ENCODE measurements at places on chromosomes 4 and X.

DNA sequence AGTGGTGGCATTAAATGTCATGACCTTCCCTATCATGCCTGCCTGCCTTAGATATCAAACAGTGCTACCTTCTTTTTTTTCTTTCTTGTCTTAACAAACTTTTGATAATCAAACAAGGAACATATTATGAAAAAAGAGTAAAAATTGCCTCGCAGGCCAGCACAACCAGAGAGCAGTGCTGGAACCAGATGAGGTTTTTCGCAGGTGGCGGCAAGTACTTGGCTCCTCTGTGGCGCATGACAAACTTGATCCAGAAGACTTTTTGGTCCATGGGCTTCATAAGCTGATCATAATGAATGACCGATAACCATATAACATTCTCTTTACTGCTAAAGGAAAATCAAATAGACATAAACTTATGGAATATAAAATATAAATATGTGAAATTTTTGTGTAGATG lies 61.8 kb downstream of the UGT2B10 start:
- DNase-seq = no peak

- DNase-seq = no peak
Observed at GRCh38 chrX:1486749-1487361, 34.1 kb upstream of the ASMTL start.

- no peak for DNase-seq
Observed at GRCh38 chrX:50967736-50968135, 57.2 kb downstream of the BMP15 start.

DNA sequence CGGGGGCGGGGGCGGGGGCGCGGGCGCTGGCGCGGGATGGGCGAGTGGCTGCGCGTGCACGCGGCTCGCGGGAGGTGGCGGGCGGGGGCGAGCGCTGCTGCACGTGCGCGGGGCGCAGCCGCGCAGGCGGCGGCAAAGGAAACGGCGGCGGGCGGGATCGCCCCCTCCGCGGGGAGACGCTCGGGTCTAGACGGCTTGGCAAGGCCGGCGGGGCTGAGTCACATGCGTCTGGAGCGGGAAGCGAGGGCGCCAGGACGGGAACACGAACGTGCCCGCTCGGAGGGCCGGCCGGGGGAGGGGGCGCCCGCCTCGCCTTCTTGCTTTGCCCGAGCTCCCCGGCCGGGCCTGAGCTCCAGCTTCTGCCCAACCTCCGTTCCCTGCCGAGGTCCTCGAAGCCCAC lies 4.3 kb upstream of the HAUS7 start:
- no peak for DNase-seq

GRCh38 chrX:154775419-154776349 lies 13.0 kb downstream of the DKC1 start:
- DNase-seq = no peak

GRCh38 chr4:137739391-137739790 lies 207.1 kb upstream of the PCDH18 start:
- DNase-seq = no peak

GRCh38 chrX:129696463-129697155 lies 41.9 kb upstream of the APLN start:
- DNase-seq = no peak

GRCh38 chr4:39255871-39256270 lies 73.5 kb downstream of the WDR19 start:
- DNase-seq = no peak

DNA sequence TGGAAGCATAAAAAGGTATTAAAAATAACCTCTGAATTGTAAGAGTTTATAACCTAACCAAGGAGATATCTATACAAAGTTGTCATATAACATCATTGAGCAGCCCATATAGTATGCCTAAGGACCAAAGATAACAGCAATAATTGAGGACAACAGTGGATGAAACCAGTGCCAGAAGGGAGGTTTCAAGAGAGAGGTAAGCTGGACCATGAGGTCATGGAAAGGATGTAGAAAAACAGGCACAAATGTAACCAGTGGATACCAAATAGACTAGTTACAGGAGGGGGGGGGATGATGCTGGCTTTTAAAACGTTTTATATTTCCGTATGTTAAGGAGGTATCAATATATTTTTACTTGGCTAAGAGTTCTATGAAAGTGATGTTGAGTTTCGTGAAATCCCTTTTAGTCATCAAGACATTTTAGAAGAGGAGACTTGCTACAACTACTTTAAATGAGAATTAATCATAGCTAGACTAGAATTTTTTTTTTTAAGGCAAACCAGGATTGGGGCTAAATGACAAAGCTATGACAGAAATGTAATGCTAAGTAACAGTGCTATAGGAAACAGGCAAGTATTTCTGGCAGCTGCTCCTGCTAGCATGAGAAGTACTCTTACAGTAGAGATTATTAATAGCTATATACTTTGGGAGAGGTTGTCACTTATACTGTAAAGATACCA lies 161.1 kb downstream of the FBXW7 start:
- DNase-seq = no peak

- no peak for DNase-seq
Observed at GRCh38 chrX:153828308-153828707, 2.0 kb downstream of the PDZD4 start.

GRCh38 chr4:174177536-174177935 lies 105.9 kb downstream of the FBXO8 start:
- no peak for DNase-seq

GRCh38 chrX:98931216-98931615 lies 1478.9 kb downstream of the PCDH19 start:
- DNase-seq = no peak

- DNase-seq = no peak
Observed at GRCh38 chr4:103996637-103997036, 276.9 kb upstream of the TACR3 start.

DNA sequence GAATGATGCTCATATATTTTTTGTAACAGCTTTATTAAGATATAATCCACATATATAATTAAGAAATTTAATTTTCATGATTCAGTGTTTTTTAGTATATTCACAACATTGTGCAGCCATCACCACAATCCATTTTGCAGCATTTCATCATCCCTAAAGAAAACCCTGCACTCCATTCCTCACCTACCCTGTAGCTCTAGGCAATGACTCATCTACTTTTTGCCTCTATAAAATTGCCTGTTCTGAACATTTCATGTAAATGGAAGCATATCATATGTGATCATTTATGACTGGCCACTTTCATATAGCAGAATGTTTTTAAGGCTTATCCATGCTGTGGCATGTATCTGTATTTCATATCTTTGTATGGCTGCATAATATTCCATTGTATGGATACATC lies 339.9 kb downstream of the MAPK10 start:
- no peak for DNase-seq

DNA sequence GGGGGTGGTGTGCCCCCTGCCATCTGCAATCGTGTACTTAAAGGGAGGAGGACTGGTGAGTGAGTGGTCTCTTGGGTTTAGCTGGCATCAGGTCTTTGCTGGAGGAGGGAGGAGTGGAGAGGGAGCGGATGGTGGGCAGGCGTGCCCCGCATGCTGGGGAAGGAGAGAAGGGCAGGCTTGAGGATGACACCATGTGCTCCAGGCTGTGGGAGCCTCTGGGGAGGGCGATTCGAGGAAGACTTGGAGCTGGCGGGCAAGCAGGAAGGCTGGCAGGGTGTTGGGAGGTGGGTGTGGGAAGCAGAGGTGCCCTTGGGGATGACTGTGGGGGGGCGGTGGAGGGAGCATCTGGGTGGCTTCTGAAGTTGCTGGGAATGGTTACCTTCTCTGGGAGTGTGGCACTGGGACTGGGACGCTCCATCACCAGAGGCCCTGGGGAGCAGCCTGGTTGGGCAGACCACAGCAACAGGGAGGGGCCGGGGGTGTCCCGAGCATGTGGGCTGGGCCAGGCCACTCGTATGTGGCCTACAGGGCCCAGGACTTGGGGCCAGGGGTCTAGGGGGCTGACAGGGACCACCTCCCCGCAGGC lies 30.8 kb upstream of the AFAP1 start:
- no peak for DNase-seq

DNA sequence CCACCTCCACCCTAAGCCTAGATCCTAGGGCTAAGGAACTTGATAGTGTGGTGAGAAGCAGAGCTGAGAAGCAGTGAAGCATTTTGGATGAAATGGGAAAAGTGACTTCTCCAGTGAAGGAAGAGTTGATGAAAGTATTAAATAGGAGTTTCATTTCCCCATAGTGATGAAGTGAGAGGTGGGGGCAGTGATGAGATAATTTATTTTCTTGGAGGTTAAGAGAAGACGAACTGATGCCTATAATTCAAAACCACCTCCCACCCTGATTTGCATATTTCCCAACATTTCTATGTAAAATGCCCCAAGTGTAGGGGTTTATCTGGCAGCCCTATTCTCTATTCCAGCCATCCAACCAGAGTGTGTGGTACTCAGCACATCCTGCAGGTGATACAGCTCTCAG lies 6.3 kb downstream of the LONRF3 start:
- DNase-seq = no peak

- no peak for DNase-seq
Observed at GRCh38 chr4:155590796-155591585, 75.7 kb upstream of the GUCY1A1 start.

DNA sequence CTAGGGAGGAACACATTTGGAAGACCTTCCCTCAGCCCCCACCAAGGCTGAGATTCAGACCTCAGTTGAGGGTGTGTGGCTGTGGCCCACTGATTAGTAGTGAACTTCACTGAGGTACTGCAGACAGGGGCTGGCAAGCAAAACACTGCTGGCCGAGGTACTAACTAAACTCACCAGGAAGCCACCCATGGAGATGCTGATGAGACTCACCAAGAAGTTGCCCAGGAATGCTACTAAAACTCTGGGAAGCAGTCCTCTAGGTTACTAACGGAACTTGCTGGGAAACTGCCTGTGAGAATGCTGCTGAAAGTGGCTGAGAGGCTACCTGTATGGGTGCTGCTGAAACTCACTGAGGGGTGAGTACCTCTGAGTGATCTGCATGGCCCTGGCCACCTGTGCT lies 372.4 kb upstream of the RPS6KA3 start:
- DNase-seq = no peak

- DNase-seq = no peak
Observed at GRCh38 chr4:108783665-108784463, 21.0 kb upstream of the ETNPPL start.

GRCh38 chr4:52715914-52716313 lies 35.3 kb downstream of the ERVMER34-1 start:
- DNase-seq = no peak

All from activated CD4-positive, alpha-beta T cell treated with anti-CD3 and anti-CD28 coated beads, Interleukin-2, amount 50 U/mL, for 24 hours (primary cell).